H9 (cell line): ENCODE measurements at places on chromosomes 13 and 19. TPM values are rescaled to one million over a fixed set of nuclear protein-coding genes. Genes with fewer than 3 reads are reported as not detected.

DNA sequence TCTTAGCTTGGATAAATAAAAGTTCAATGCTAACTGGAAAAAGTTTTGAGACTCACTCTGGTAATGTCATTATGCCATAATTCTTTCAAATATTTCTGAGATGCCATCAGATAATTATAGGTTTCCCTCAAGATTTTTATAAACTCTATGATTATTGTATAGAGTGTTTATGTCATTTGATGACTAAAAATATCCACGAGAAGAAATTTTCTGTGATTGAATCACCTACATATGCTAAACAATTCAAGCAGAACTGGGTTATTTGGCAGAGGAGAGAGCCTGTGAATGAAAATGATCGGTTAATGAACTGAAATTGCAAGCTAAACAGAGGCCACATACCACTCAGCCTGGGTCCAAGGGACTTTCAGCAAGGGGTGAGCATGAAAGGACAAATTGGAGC lies 92.6 kb upstream of the TSC22D1 start:
- DNase-seq: no peak
- H3K4me3 ChIP-seq: no peak overlapping the region
- H3K27ac ChIP-seq: no peak overlapping the region
- H3K27me3 ChIP-seq: no peaks in the 10 kb centered on the region
- H3K4me1 ChIP-seq: no peaks in the 10 kb centered on the region; the same call in 1 of the 2 replicates

DNA sequence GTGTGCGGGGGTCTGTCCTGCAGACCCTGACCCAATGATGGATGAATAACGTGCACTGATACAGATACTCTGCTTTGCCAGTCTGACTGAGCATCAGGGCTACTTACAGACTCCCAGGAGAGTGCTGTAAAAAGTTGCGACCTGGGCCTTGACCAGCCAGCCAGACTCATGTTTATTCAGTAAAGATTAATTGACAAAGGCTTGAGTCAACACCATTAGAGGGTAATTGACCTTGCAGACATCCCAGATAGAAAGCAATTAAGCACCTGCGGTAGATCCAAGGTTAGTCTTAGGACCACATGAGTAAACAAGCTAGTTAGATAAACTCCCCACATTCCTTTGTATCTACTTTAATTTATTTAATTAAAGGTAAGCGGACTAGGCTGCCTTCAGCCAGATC lies 10.4 kb downstream of the NUDT19 start:
- peaks cover 13% of the 10 kb centered on the region for H3K36me3 ChIP-seq
- peaks cover 2% of the 10 kb centered on the region; the same call in 1 of the 2 replicates for H3K4me1 ChIP-seq
- no peak overlapping the region for H3K27ac ChIP-seq

DNA sequence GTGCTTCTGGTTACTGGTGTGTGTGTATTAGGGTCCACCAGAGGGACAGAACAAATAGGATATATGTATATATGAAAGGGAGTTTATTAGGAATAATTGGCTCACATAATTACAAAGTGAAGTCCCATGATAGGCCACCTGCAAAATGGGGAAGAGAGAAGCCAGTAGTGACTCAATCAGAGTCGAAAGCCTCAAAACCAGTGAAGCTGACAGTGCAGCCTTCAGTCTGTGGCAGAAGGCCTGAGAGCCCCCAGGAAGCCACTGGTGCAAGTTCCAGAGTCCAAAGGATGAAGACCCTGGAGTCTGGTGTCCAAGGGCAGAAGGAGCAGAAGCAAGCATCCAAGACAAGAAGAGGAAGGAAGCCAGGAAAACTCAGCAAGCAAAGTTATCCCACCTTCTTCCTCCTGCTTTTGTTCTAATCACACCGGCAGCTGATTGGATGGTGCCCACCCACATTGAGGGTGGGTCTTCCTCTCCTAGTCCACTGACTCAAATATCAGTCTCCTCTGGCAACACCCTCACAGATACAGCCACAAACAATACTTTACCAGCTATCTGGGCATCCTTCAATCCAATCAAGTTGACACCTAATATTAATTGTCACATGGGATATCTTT lies 21.7 kb upstream of the SCEL start:
- H3K4me1 ChIP-seq: no peaks in the 10 kb centered on the region
- H3K36me3 ChIP-seq: no peaks in the 10 kb centered on the region
- no peak overlapping the region for H3K4me3 ChIP-seq

- no peak overlapping the region for H3K27ac ChIP-seq
- DNase-seq: no peak
- no peaks in the 10 kb centered on the region for H3K4me1 ChIP-seq
These were observed 202.0 kb downstream of the FOXO1 start for GRCh38 chr13:40464337-40465014.

GRCh38 chr13:103354171-103354570 lies 288.0 kb upstream of the SLC10A2 start:
- H3K4me3 ChIP-seq: no peak overlapping the region
- H3K36me3 ChIP-seq: no peaks in the 10 kb centered on the region
- H3K27me3 ChIP-seq: no peaks in the 10 kb centered on the region
- H3K4me1 ChIP-seq: no peaks in the 10 kb centered on the region; the same call in 1 of the 2 replicates

DNA sequence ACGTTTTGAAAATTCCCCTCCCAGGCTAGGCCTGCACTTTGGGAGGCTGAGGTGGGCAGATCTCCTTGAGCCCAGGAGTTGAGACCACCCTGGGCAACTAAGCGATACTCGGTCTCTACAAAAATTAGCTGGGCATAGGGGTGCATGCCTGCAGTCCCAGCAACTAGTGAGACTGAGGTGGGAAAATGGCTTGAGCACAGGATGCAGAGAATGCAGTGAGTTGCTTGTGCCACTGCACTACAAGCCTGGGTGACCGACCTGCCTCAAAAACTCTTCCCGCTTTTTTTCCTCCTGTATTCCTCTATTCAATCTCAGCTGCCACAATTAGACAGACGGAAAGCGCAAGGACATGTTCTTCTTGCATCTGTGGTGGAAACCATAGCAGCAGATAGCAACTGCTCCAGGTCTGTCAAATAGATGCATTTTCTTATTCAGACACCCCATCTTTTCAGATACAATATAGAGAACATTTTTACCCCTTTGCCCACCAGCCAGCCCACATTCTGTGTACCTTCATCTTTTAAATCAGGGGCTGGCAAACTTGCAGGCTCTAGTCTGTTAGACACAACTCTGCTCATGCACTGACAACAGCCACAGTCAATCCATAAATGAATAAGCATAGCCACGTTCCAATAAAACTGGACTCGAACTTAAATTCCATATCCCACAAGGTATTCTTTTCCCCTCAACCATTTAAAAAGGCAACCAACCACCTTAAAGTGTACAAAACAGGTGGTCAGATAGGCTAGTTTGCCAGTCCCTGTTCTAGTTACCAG lies 4.8 kb downstream of the TPT1 start:
- no peak for DNase-seq
- no peaks in the 10 kb centered on the region for H3K27me3 ChIP-seq
- H3K27ac ChIP-seq: no peak overlapping the region

DNA sequence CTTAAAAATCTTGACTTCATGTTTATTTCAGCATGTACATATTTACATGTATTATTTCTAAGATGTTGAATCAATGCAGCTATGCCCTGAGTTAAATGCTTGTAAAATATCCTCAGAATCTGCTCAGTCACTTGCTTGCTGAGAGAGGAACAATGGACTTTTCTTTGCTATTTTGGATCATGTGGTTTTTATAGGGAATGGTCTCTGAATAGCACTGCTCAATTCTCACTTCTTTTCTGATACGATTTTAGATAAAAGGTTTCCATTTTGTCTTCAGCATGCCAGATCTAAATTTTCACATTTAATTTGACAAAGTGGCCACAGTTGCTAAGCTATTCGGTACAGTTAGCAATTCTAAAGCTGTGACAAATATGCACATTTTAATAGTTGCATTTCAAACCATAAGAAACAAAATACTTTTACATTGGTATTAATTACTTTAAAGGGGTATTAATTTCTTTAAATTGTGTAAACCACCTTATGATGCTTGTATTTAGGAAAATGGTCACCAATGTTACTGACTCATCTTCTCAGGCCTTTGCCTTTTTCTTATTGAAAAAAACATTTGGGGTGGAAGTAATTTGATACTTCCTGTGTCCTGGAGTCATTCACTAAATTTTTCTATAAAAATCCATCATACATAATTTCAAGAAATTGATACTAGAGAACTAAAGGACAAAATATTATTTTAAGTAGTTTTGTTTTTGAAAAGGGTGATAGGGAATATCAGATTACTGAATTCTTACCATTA lies 113.5 kb downstream of the MYO16 start:
- H3K4me3 ChIP-seq: no peak overlapping the region
- H3K27me3 ChIP-seq: no peaks in the 10 kb centered on the region

GRK1 gene
- total RNA-seq: 0.31 and 0.83 TPM in 2 replicates

LGALS14 gene
- not detected in 2 replicates for total RNA-seq

APBA3 gene
- total RNA-seq: 21.3 and 21.8 TPM in 2 replicates

CEACAM6 gene
- total RNA-seq: not detected in 2 replicates

PABPC3 gene
- 0.26 and 0.31 TPM in 2 replicates for total RNA-seq

C19orf67 gene
- 0.39 and 0.72 TPM in 2 replicates for total RNA-seq
